ENCODE measurements at places on chromosomes 3 and 15. TPM values are rescaled to one million over a fixed set of nuclear protein-coding genes. Genes with fewer than 3 reads are reported as not detected.

CD86 gene
- not detected for total RNA-seq

DNA sequence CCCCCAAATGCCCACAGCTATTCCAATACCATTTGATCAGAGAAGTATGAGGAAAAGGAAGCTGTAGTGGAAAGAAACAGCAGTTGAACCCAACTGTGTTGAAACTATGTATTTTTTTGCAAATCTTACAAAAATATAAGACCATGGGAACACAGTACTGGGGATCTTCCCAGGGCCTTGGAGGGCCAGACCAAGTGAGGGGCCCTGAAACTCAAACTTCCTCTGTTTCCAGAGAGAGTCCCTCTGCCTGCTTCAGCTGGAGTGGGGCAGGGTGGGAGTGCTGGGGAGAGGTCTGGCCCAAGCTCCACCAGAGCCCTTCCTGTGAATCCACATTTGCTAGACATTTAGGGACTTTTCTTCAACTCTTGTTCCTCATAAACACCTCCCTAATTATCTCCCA, 263.9 kb downstream of the CHST2 start:
- DNase-seq = no peak
- no peaks in the 10 kb centered on the region for H3K27me3 ChIP-seq
- no peaks in the 10 kb centered on the region for H3K4me1 ChIP-seq
- H3K27ac ChIP-seq = no peak overlapping the region

SPATA12 gene
- not detected for total RNA-seq

CEP19 gene
- total RNA-seq = 5.4 TPM

TGM4 gene
- not detected for total RNA-seq
